LoVo (cell line): ENCODE measurements at places on chromosomes 3 and 15.

DNA sequence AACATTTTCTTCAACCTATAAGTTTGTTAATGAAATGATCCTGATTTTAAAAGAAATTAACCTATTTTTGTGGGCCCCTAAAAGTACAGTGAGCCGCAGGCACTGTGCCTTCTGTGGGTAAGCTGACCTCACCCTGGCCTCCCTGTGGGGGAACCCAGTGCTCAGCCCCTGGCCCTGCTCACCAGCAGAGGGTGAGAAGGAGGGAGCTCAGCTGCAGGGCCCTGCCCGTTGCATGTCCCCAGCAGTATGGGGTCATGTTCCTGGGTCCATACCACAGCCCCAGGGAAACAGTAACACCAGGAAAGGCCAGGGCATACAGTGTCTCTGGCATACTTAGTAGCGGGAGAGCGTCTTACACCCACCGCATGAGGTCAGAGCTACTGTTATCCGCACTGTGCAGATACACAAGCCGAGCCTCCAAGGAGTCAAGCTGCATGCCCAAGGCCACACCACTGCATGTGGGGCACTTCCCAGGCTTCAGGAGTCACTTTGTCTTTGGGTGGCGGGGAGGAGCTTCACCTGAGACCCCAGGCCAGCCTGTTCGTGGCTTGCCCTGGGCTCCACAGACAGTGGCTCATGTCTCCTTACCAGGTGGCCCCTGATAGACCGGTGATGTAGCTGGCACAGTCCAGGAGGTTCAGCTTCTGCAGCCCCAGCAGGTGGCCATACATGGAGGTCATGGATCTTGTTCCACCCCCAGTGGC is 22.6 kb upstream of the EHD4 start:
- DNase-seq, result no peak

GRCh38 chr3:125624341-125624740 is 29.0 kb upstream of the OSBPL11 start:
- no peak for DNase-seq

- DNase-seq, result no peak
Measured at GRCh38 chr15:69004011-69004410, 10.5 kb upstream of the NOX5 start.

- DNase-seq, result no peak
Measured at GRCh38 chr15:85710340-85710842, 84.3 kb downstream of the KLHL25 start.

GRCh38 chr15:72838311-72838731 is 54.8 kb upstream of the ADPGK start:
- DNase-seq, result no peak

- no peak for DNase-seq
Measured at GRCh38 chr3:39029556-39029955, 22.2 kb downstream of the SCN11A start.

- peak; percentile 41 for DNase-seq
Measured at GRCh38 chr3:122754929-122755328, 38.7 kb downstream of the HSPBAP1 start.

DNA sequence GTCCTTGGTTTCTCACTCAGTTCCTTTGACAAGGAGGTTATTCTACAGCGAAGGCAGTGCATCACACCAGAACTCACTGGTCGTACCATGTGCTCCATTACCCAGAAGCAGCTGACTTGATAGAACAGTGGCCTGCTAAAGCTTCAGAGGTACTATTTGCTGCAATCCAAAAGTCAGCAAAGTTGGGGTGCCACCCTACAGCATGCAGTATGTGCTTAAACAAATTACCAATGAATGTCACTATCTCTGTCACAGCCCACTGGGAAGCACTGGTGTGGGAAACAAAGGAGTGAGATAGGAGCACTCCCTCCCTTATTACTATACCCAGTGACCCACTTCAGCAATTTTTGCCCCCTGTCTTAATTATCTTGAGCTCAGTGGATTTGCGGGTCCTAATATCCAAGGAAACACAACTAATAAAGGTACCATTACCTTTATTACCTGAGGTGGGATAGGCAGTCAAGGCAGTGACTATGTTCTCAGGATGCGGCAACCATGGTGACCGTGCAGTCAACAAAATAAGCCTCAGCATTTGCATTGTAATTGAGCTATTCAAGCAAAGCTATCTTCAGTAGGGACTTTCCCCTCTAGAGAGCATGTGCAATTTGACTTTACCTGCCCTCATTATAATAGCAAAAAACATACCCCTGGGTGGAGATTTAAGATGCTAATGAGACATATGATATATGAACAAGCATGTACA is 199.4 kb downstream of the OCA2 start:
- DNase-seq, result no peak

GRCh38 chr15:46213551-46213950 is 578.7 kb downstream of the SQOR start:
- no peak for DNase-seq

- no peak for DNase-seq
Measured at GRCh38 chr3:20669184-20669583, 483.2 kb upstream of the SGO1 start.

DNA sequence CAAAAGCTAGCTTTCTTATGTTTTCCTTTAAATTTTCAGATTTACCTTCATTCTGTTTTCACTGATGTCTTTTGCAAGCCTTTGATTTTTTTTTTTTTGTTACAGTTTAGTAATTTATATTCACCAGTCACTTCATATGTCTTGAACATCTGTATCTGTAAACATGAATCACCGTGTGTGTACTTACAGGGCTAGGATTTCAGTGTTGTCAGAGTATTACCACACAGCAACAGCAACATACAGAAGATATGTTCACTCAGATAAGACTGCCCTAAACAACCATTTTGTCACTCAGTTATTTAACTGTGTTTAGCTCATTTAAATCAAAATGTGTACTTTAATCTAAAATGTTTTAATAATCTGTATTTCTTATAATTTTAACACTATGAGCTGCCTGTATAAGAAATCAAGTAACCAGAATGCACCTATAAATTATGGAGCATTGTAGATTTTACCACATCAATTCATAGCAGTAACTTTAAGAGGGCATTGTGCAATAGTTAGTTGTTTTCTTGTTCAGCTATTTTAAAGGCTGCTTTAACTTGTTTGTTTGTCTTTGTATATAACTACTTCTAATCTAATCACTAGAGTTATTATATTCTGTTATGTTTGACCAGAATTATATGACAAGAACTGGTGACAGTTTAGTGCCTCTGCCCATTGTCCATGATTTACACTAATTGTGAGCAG is 50.4 kb downstream of the GHSR start:
- no peak for DNase-seq

- DNase-seq, result no peak
Measured at GRCh38 chr3:135199137-135199536, 404.1 kb downstream of the EPHB1 start.

DNA sequence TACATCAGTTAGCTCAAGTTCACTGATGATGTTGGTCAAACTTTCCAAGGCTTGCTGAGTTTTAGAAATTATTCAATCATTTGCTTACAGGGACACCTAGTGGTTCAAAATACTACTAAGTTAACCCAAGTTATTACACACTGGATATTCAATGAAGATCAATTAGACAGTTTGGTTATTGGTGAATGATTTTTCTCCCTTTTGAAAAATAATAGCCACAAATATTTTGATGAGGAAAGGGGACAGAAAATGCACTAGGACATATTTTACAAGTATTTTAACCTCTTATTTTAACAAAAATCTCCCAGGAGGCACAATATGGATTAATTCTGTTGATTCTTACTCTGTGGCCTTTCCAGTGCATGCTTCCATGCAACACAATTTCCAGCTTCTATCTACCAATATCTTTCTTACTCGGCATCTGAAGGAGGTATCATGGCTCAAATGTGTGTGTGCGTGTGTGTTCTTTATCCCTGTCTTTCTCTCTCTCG is 20.1 kb upstream of the GOLGA6L2 start:
- peak; percentile 38 for DNase-seq

DNA sequence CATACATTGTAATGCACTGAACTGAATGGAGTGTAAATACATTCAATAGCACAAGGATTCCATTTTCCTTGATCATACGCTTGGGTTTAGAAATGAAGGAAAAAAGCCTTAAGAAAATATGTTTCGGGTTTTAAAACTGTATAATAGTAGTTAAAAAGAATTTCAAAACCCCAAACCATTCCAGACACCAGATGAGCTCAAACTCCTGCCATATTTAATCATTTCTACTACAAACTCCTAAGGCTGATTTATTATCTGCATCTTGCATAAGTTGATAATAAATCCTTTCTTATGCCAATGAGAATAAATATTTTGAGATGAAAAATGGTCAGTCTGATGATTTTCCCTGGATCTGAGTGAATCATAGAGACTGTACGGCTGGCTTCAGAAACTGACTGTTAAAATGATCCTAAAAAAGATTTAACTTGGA is 51.0 kb downstream of the NR1D2 start:
- DNase-seq, result no peak

GRCh38 chr15:62552444-62552843 is 387.4 kb upstream of the C2CD4B start:
- DNase-seq, result no peak

DNA sequence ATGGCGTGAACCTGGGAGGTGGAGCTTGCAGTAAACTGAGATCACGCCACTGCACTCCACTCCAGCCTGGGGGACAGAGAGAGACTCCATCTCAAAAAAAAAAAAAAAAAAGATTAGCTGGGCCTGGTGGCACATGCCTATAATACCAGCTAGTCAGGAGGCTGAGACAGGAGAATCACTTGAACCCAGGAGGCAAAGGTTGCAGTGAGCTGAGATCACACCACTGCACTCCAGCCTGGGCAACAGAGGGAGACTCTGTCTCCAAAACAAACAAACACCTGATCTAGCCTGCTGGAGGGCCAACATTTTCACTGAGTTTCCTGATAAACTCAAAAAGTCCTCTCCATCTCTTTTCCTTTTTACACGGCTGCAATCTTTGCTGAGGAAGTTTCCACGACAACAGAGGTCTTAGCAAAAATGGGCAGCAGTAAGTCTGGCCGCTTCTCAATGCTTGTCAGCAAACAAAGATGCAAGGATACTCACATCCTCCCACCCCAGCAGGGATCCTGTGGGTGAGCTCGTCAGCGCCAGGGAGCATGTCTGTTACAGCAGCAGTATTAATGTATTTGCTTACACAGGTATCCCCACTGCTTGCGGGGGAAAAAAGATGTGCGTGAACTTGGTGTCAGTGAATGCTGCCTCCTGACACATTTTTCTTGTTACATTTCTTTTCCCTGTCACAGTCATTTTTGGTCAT is 21.0 kb upstream of the CCDC174 start:
- DNase-seq, result no peak

DNA sequence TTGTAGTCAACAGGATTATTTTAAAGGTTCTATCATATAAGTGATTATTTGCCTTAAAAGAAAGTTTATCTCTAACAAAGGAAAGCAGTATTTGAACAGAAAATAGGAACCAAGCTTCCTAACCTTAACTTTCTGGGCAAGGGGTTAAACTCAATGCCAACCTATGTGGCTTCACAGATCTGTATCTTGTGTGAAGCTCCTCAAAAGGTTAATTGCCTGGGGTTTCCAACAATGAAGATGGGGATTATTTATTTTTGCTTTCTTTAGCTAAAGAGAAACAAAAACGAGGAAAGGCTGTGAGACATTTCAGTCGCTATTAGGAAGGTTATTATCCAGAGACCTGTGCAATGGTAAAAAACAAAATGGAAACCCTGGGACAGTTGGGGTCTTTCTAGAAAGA is 1.1 kb upstream of the WDR82 start:
- DNase-seq, result no peak

DNA sequence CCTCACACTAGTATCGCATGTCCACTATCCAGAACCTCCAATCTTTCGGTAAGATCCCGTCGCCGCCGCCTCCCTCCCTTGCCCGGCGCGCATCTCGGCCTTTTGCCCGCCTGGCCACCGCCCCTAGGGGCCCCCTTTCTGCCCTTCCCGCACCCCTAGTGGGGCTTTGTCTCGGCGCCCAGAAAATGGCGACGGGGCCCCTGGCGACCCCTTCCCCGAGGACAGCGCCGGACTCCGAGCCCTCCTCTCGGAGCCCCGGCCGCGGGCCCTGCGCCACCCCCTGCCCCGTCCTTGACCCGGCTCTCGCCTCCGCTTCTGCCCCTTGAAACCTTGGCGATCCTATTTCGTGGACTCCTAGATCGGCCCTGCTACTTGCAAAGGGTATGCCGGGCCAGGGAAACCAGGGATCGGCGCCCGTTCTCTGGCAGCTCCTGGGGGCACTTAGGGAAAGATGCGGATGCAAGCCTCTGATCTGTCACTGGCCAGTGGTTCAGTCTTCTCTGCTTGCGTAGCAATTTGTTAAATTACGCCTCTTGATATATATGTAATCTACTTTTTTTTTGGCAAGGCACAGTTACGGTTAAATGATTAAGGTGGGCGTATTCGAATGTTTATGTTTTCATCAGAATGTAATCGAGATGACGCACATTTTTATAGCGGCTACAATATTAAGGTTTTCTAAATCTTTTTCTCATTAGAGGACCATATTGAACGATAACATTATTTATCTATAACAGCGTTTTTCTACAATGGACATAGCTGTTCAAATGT is 603 bp downstream of the EIF1B start:
- peak; percentile 22 for DNase-seq

- no peak for DNase-seq
Measured at GRCh38 chr3:53144446-53144845, 14.2 kb upstream of the RFT1 start.

- no peak for DNase-seq
Measured at GRCh38 chr3:129446926-129447325, 6.9 kb downstream of the IFT122 start.
